ENCODE measurements at places on chromosomes 7 and 10.

GRCh38 chr10:1374511-1375345, 318.5 kb downstream of the WDR37 start:
- DNase-seq: no peak

DNA sequence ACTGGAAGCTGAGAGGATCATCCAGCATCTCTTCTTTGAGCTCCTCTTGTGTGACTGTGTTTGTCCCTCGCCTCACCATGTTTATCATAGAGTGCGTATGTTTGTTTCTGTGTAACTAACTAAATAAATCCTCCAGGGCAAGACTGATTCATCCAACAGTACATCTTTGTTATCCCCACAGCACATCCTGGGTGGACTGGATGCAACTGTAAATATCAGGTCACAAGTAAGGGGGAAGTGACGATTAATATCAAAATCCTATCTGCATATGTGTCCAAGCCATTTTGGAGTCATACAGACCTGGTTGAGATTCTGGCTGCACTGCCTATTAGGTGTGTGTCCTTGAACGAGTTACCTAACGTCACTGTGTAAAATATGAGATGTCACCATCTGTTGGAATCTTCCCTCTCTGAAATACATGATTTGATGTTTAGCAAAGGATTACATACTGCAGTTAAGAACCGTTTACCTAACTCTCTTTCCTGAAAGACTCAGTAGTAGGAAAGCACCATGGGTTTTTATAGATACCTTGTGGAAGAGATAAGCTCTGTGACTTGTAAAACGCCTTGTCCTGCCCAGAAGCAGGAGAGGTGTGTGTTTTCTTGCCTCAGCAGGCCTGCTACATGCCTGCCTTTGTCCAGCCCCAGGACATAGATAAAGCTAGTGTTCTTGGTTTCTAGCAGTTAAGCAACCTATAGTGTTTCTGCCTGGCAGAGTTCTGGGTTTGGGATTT, 25.8 kb downstream of the WBP1L start:
- no peak for DNase-seq

GRCh38 chr7:92498557-92498956, 20.8 kb upstream of the ERVW-1 start:
- no peak for DNase-seq

- DNase-seq: peak; percentile 49
Observed at GRCh38 chr7:130758429-130759056, 24.5 kb upstream of the KLF14 start.

DNA sequence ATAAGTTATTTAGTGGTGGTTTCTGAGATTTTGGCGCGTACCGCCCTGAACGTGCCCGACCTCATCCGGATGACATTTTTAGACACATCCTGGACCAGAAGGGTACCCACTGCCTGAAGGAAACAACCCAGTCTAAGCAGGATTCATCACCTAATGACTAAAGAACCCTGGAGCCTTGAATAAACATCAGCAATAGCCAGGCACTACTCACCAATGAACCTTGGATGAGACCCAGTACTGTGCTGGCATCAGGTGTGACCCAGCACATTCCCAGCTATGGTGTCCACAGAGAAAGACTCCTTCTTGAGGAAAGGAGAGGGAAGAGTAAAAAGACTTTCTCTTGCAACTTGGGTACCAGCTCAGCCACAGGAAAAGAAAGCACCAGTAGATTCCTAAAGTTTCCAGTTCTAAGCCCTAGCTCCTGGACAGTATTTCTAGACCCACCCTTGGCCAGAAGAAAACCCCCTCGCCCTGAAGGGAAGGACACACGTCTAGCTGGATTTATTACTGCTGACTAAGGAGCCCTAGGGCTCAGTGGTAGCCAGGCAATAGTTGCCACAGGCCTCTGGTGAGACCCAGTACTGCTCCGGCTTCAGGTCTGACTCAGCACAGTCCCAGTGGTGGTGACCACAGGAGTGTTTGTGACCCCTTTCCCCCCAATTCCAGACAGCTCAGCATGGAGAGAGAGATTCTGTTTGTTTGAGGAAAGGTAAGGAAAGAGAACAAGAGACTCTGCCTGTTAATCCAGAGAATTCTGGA, 32.5 kb downstream of the ZNF277 start:
- no peak for DNase-seq

- no peak for DNase-seq
Observed at GRCh38 chr10:83990126-83990525, 149.2 kb upstream of the GHITM start.

DNA sequence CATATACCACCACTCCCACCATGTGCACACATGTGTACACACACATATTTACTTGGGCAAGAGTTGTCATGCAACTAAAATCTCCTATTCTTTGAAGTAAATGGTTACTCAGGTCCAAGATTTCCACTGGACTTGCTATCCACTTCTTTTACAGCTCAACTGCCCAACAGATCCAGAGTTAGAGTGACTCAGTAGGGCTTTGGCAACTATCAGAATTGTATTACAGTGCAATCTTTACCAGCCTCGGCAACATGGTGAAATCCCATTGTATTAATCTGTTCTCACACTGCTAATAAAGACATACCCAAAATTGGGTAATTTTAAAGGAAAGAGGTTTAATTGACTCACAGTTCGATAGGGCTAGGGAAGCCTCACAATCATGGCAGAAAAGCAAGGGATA, 51.9 kb upstream of the ABLIM1 start:
- DNase-seq: no peak

GRCh38 chr10:74058071-74058470, 60.2 kb downstream of the VCL start:
- DNase-seq: no peak

DNA sequence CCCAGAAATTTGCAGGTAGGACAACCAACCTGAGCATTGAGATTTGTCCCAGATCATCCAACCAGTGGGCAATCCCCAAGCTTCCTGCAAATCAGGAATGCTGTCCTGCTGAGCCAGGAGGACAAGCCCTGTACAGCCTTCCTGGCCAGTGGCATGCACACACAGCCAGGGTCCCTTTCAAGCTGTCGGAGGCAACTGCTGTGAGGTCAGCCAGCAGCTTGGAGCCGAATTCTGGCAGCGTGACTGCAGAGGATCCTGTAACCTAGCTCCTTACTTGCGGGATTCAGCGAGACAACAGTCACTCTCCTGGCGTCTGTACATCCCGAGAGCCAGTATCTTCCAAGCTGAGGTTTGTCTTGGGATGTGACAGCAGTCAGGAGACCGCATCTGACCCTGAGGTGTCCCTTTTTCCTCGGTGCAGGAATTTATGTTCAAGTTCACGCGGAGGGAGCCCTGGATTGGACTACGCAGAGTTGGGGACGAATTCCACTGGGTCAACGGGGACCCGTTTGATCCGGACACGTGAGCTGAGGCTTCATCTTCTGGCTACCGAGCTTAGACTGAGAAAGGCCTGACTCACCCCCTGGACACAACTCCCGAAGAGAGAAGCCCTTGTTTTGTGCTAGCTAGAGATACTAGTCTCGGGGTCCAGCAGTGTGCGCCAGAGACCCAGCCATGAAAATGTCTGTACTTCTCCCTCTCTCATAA, 18.3 kb downstream of the CLEC2L start:
- DNase-seq: no peak

DNA sequence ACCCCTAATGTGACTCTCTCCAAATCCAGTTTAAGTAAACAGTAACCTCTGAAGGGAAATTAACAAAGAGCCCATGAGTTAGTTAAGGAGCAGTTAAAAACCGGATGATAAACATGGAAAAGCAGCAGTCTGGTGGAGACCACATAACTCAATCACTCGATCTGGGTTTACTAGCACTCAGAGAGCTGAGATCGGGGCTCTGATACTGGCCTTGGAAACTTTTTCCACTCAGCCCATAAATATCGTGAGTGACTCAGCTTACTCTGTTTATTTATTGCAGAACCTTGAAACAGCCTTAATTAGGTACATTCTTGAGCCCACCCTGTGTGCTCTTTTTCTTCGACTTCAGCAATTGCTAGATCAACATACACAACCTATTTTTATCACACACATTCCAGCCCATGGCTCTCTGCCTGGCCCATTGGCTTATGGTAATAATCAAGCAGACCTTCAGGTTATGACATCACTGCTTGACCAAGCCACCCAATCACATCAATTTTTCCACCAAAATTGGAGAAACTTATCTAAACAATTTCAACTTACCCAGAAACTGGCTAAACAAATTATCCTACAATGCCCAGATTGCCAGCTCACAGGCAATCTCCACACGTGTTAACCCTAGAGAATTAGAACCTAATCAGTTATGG, 82.2 kb upstream of the GPR22 start:
- DNase-seq: no peak

- DNase-seq: no peak
Observed at GRCh38 chr7:46301677-46302076, 380.6 kb upstream of the IGFBP3 start.

DNA sequence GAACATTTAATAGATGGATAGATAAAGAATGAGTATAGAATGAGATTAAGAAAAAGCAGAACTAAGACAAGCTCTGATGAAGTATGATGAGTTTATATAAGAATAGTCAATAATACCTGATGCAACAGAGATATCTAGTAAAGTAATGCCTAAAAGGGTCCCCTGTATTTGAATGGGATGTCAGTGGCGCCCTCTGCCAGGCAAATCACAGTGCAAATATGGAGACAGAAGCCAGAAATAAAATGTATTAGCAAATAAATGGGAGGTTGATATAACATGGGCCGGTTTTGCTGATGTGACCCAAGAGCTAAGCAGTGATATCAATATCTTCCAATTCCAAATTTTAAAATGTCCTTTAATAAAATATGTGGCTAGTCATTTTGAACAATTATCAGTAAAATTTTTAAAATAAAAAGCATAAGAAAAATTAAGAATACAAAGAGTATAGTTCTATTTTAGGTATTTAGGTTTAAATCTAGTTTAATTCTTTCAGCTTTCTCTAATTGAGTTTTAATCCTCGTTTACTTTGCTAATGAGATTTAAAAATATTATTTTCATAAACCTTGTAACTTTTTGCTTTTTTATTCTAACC, 62.6 kb downstream of the ADK start:
- peak; percentile 27 for DNase-seq

DNA sequence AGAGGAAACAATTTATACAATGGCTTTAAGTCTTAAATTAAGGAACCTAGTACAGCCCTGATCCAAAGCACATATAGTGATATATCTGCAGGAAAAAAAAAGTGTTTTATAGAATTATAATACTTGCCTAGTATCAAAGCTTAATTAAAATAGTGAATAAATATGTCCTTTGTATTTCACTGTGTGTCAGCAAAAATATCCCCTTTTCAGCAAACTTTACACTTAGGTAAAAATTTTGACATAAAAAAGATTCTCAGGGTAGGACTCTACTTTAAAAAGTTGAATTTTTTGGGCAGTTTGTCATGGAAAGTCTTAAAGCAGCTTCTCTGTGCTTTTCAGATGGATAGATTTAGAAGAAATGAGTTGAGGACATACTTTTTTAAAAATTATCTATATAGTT, 12.7 kb upstream of the NEBL start:
- DNase-seq: no peak

GRCh38 chr7:155414547-155415492, 43.1 kb upstream of the EN2 start:
- no peak for DNase-seq

DNA sequence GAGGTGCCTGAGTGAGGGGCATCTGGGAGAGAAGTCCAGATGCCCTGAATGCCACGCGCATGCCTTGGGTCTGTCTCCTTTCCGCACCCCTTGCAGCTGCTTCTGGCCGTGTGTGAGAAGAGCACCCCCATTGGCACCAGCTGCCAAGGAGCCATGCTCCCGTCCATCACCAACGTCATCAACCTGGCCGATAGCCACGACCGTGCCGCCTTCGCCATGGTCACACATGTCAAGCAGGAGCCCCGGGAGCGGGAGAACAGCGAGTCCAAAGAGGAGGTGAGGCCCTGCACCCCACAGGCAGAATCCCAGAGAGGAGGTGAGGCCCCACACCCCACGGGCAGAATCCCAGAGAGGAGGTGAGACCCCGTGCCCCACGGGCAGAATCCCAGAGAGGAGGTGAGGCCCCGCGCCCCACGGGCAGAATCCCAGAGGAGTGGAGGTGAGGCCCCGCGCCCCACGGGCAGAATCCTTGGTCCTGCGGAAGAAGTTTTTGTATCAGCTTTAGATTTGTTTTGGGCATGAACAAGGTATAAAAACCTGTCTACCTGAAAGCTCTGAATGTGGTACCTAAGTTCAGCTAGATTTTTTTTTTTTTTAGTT, 91.8 kb downstream of the TRRAP start:
- DNase-seq: no peak

DNA sequence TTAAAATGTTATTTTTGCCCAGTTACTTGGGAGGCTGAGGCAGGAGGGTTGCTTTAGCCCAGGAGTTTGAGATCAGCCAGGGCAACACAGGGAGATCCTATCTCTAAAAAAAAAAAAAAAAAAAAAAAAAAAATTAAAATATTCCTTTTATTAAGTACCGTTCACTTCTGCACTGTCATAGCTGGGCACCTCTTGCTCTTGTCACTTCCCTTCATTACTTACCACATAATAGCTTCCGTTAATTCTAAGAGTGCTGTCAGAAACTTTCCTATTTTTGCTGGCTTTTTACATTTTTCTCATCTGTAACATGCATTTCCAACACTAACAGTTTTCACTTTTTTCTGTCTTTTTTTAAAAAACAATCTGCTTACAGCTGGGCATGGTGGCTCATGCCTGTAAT, 132.9 kb downstream of the PIP4K2A start:
- no peak for DNase-seq

GRCh38 chr7:26191974-26192479, 8.5 kb downstream of the HNRNPA2B1 start:
- DNase-seq: no peak

- DNase-seq: no peak
Observed at GRCh38 chr7:27933671-27934565, 194.0 kb downstream of the TAX1BP1 start.

DNA sequence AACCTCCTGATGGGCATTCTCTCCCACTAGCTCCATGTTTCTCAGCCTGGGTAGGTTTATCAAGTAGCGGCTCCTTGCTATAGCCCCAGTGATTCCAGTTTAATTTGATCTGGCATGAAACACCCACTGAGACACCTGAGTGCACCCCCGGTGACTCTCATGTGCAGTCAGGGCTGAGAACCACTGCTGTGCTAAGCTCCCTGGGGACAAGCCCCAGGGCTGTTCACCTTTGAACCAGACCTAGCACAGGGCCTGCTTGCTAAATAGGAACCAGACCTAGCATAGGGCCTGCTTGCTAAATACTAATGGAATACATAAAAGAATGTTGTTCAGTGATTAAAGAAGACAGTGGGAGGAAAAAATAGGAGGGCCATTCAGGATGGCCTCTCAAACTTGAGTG, 167.6 kb downstream of the JAZF1 start:
- DNase-seq: no peak
